GM12891 (cell line): ENCODE measurements at places on chromosomes 1 and 21.

DNA sequence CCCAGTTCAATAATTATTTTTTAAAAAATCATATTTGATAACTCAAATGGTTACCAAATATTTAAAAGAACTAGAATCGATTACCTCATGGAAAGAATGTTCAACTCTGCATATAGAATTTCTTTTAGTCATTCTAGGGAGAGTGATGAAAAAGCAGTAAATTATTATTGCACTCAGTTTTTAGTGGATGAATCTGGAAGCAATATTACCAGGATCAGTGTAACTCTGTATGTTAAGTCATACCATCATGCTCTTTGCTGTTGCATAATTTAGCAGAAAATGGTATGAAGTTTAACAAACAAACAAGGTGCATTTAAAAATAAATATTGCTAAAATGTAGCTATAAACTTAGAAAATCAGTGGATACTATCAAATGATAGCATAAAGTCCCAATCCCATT, 46.1 kb upstream of the ARHGAP29 start:
- no peak for DNase-seq

GRCh38 chr1:18805150-18805879, 54.1 kb downstream of the TAS1R2 start:
- no peak for DNase-seq

DNA sequence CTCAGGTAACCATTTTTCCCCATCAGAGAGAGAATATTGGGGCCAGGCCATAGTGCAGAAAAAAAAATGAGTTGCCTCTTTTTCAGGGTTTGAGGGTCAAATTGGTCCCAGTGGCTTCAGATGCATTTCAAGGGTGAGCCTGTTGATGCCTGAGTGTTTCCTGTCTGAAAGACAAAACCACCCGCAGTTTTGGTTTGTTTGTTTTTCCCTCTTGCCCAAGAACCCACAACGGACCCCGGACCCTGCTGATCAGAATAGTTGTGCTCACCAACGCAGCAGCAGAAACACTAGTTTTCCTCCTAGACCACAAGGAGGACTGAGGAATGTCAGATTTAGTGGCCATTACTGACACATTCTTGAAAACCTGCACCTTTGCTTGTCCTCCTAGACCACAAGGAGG, 1433.1 kb downstream of the PLA2G4A start:
- DNase-seq: no peak

DNA sequence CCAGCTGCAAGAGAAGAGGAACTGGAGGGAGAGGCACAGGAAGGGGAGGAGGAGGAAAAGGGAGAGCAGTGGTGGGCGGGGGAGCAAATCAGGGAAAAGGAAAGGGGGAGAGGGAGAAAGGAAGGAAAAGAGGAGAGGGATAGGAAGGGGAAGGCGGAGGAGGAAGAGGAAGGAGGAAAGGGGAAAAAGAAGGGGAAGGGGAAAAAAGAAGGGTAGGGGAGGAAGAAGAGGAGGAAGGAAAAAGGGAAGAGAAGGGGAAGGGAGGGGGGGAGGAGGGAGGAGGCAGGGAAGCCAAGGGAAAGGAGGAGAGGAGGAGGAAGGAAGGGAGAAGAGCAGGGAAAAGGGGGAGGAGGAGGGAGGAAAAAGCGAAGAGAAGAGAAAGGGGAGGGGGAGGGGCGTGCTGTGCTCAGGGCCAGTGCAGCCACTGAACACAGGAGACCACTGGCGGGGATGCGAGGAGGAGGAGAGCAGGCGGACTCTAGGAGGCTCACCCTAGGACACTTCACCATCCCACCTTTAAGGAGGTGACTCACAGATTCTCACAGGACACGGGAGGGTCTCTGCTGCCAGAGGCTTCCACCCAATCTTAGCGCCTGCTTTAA, 33.1 kb downstream of the PGBD5 start:
- DNase-seq: no peak

GRCh38 chr1:8303141-8303540, 14.8 kb upstream of the SLC45A1 start:
- DNase-seq: no peak

- DNase-seq: no peak
Observed at GRCh38 chr1:3996846-3997705, 97.0 kb upstream of the C1orf174 start.

DNA sequence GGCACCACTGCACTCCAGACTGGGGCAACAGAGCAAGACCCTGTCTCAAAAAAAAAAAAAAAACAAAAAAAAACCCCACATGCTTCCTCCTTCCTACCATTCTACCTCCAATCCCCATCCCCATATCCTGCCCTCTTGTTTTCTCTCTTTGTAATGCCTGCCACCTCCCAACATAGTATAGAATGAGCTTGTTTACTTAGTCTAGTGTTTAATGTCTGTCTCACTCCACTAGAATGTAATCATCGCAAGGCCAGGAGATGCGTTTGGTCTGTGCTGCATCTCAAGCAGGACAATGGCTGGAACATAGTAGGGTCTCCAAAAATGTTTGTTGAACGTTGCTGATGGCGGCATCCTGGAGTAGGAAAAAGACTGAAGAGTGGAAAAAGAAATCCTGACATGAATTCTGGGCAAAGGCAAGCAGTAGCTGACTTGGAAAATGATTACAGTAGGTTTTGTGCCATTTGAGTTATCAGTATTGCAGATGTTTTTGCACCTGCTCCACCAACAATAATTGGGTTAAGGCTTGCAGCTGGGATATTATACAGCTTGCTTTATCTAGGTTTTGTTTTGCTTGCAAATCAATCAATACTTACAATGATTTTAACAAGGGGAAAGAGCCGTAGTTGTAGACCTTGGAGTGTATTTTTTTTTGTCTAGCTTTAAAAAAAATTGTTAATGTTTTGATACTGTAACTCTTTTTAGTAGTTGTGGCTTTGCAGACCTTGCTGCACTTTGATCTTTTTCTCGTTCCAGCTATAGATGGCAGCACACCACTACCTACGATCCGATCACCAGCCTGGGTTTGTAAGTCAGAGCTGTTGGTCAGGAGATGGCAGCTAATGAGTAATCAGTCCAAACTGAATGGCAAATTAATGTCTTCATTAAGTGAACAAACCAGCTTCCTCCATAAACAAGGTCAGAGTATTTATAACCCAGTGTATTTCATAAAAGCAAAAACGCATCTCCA, 62.4 kb downstream of the BACH1 start:
- no peak for DNase-seq

DNA sequence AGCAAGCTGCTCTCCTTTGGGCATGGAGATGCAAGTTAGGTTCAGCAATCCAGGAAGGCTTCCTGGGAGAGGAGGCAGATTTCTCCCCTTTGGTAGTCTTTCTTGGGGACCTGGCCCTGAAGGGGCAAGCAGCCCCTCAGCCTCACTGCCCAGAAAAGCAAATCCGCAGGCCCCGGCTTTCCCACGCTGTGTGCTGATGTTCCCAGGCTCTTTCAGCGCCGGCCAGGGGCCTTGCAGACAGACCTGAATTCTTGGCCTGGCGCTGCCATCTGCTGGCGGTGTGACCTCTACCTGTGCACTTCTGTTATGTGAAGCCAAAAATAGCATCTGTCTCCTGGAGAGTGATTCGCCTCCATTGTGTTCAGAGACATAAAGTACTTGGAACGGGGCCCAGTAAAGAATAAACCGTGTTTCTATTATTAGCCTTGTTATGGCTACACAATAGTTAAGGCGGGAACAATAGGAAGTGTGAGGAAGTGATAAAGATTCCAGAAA, 64.8 kb downstream of the ALPL start:
- DNase-seq: no peak

GRCh38 chr1:14010476-14010875, 310.5 kb downstream of the PRDM2 start:
- DNase-seq: no peak

DNA sequence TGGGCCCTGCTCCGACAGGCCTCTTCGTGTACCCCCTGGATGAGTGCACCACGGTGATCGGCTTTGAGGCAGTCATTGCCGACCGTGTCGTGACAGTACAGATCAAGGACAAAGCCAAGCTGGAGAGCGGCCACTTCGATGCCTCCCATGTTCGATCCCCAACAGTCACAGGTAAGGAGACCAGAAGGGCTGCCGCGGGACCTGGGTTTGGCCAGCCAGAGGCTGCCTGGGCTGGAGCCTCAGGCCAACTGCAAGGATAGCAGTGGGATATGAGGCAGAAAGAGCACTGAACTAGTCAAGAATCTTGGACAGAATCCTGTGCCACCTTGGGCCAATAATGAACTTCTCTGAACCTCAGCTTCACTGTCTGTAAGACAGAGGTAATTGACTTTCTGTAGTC, 22.1 kb downstream of the VWA5B1 start:
- DNase-seq: no peak

GRCh38 chr1:8232036-8232757, 85.7 kb upstream of the SLC45A1 start:
- no peak for DNase-seq

- no peak for DNase-seq
Observed at GRCh38 chr1:47934243-47934805, 62.9 kb downstream of the TRABD2B start.

GRCh38 chr1:41003127-41003639, 18.3 kb downstream of the SLFNL1 start:
- DNase-seq: no peak

GRCh38 chr1:163395790-163396189, 74.0 kb downstream of the NUF2 start:
- no peak for DNase-seq

DNA sequence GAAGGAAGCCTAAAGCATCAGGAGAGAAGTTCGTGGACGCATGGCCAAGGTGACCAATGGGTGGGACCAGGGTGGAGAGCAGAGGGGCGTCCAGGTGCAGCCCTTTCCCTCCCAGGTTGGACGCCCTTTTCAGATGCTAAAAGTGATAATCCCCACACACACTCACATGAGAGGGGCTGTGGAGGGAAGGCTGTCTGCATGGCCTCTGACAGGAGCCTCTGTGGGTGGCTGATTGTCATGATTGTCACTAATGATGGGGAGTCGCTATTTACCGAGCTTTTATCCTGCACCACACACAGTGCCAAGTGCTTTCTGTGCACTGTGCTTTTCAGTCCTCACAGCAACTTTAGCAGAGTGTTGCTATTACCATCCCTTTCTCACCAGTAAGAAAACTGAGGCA, 27.1 kb upstream of the C1QA start:
- DNase-seq: no peak

DNA sequence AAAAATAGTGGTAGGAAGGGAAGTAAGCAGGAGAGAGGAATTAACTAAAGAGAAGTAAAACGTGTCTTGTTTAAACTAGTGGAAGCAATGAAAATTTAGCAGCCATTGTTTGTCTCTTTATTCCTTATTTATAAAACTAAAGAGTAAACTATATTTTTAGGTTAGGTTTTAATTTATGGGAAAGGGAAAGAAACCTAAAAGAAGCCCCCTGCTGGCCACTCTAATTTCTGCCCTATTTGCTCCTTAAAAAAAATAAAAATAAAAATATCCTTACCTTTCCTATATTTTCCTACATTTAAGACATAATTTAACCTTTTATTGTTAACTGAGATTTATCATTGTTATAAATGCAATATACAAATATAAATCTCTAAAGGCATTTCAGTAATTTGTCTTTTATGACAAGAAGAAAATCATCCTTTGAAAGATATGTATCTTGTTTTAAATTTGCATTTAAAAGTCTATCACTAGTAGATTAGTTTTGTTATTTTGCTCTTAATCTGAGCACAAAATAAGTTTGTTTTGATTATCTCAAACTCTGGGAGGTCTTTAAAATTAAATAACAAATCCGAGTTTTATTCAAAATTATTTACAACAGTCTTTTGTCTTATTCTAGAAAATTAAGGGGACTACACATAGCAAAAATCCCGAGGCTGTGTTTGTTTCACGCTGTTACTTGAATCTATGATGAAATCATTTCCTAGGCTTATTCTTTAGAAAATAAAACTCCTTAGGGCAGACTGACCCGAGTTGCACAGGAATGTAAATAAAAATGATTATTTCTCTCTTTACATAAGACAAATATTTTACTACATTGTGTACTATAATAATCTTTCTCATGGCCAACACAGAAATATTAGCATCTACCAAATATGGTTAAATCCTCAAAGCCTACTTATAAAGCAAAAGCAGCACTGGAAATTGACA, 201.7 kb downstream of the NRIP1 start:
- no peak for DNase-seq

DNA sequence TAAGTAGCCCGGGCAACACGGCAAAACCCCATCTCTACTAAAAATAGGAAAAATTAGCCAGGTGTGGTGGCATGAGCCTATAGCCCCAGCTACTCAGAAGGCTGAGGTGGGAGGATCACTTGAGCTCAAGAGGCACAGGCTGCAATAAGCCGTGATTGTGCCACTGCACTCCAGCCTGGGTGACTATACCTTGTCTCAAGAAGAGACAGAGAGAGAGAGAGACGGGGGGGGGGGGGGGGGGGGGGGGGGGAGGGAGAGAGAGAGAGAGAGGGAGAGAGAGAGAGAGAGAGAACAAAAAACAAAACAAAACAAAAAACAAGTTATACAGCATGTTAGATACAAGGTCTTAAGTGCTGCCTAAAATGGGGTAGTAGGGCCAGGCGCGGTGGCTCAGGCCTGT, 77.8 kb upstream of the ZNF281 start:
- no peak for DNase-seq

DNA sequence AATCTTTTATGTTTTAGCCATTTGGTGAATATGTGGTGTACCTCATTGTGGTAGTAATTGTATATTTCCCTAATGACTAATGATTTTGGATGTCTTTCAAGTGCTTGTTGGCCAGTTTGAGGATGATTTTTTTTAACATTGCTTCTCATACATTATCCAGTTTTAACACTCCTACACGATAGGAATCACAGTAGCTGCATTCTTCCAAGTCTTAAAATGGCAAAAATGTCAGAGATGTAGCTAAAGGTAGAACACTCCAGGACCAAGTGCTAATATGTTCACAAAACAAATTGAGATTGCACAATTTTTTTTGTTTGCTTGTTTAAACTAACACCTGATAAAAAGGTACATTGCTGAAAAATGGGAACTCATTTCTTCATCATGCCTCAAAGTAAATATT, 11.7 kb downstream of the USP25 start:
- no peak for DNase-seq

DNA sequence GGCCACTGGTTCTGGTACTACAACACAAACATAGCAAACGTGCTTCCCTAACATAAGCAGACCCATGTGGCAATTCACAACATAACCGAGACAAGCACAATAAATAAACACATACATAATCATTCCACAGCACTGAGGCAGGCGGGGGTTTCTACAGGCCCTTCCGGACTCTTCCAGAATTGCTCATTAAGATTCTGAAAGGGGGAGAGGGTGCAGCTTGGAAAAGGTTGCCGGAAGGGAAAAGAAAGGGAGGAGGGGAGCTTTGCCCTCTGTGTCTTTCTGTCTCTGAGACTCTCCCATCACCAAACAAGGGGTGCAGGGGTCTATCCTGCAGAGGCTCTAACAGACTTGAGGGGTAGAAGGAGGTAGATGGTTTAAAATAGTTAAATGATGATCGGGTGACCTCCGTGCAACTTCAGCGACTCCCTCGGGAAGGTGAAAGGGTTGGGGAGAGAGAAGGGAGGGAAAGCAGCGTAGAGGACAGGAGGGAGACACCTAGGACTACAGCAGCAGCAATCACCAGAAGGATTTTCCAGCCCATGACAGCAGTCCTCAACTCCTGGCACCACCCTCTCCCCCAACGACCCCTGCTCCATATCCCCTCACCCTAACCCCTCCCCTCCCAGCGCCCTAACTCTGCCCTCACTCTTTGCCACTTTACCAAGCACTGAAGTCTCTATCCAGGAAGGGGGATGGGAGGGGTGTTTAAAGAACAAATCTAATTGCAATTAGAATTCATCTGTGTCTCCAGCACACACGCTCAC, 365.5 kb upstream of the ESRRG start:
- no peak for DNase-seq

- no peak for DNase-seq
Observed at GRCh38 chr1:159949123-159949522, 3.7 kb upstream of the IGSF9 start.

GRCh38 chr1:67043366-67043765, 10.6 kb downstream of the SLC35D1 start:
- no peak for DNase-seq

GRCh38 chr1:75522389-75522788, 88.5 kb downstream of the SLC44A5 start:
- no peak for DNase-seq
